Activated T-helper 9 cell treated with anti-CD3 and anti-CD28 coated beads, Interleukin-2, amount 50 U/mL, for 16 hours (primary cell): ENCODE measurements at places on chromosomes 5 and 9.

GRCh38 chr5:169258372-169259000 lies 42.5 kb downstream of the SLIT3 start:
- DNase-seq, result no peak

DNA sequence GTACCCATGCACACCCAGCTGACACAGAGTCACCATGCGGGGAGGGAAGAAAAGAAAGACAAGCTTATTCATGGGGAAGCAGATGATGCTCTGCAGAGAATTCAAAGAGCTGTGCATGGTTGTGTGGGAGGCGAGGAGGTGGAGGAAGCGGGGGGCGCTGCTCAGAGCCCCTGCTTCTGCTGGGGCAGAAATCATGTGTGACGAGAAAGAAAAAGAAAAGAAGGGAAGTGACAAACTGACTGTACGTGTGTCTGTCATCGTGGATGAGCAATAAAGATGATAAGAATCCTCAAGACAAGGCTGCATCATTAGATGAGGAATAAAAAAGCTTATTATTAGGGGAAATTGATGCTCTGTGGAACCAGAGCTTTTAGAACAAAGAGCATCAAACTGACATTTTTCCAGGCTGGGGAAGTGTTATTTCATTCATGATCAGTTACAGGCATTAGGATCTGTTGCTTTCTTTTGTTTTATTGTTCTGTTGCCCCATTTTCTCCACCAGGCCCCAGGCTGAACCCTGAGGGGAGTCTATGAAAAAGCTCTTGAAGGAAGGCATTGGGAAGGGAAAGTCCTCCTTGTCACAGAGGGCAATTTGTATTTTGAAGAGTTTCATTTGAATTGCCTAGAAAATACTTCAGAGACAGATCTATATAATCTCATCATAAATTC lies 20.3 kb upstream of the SH3RF2 start:
- no peak for DNase-seq

- DNase-seq, result no peak
Measured at GRCh38 chr9:101585740-101586139, 9.0 kb downstream of the PPP3R2 start.

DNA sequence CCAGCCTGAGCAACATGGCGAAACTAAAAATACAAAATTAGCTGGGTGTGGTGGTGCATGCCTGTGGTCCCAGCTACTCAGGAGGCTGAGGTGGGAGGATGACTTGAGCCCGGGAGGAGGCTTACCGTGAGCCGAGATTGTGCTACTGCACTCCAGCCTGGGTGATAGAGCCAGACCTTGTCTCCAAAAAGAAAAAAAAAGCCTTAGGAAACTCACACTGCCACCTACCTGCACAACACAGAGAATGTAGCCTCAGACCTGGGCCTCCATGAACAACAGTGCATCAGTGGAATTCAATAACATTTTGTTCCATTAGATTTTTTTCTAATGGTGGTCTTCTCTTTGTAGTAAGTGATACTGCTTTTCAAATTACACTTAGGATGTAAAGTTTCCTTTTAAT lies 63.8 kb upstream of the RARS1 start:
- DNase-seq, result no peak
